ENCODE measurements at places on chromosomes 12 and 14.
A peak's percentile ranks its signal among the peaks of the same experiment; 100 is the strongest.

DNA sequence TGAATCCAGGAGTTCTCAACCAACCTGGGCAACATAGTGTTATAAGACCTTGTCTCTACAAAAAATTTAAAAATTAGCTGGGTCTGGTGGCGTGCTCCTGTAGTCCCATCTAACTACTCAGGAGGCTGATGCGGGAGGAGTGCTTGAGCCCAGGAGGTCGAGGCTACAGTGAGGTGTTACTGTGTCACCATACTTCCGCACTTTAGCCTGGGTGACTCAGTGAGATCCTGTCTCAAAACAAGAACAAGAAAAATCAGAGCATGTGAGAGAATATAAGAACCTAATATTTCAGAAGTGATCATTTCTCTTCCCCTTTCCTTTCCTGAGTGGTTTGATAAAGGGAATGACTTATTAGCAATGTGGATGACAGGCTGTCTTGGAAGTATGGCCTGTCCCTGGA is 9.5 kb downstream of the TRAF3 start:
- H3K36me3 ChIP-seq = no peaks in the 10 kb centered on the region
- no peaks in the 10 kb centered on the region for H3K4me1 ChIP-seq
- no peak overlapping the region for H3K4me3 ChIP-seq
- H3K27ac ChIP-seq = no peak overlapping the region
- no peaks in the 10 kb centered on the region for H3K27me3 ChIP-seq

- H3K27ac ChIP-seq = no peak overlapping the region
- DNase-seq = no peak
- no peaks in the 10 kb centered on the region for H3K36me3 ChIP-seq
- H3K4me1 ChIP-seq = peaks cover 5% of the 10 kb centered on the region
Measured at GRCh38 chr14:91361233-91361811, 56.3 kb downstream of the CCDC88C start.

DNA sequence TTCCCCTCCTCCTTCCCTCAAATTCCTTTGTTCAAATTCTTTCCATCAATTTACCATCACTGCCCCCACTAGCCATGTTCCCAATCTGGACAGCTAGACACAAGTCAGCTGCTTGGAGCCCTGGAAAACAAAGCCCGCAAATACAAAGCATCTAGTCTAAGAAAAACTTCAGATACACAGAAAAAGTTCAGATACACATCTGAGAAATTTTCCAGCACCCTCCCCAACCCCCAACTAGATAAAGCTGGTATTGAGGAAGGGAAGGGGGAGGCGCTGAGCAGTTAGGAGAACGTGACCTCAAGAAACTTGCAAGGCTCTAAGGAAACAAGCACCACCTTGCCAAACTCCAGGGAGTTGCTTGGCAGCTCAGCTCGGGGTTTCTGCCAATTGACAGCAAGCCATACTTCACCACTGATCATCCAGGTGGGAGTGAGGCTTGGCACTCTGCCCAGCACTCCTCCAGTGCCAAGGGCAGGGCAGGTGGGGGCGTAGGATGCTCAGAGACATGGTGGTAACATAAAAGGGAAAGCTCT is 5.1 kb upstream of the CNIH1 start:
- H3K4me1 ChIP-seq = peaks cover 15% of the 10 kb centered on the region
- DNase-seq = no peak
- H3K27ac ChIP-seq = peak overlapping the region; percentile 43

DNA sequence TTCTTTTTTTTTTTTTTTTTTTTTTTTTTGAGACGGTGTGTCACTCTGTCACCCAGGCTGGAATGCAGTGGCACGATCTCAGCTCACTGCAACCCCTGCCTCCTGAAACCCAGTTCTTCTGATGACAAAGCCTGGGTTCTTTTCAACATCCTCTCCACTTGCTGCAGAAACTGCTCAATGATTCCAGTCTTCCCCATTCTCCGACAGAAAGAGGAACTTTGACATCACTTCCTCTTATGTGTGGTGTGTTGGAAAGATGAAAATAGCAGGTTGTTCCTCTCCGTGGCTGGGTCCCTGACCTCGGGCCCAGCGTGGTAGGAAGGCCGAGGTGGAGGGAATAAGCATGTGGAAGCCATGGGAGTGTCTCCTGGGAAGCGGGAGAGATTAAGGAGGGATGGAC is 198.4 kb downstream of the PHETA1 start:
- H3K4me3 ChIP-seq = no peak overlapping the region
- H3K4me1 ChIP-seq = no peaks in the 10 kb centered on the region
- H3K27me3 ChIP-seq = no peaks in the 10 kb centered on the region
- H3K27ac ChIP-seq = no peak overlapping the region
- DNase-seq = no peak

Data from SK-N-SH (cell line).